ENCODE measurements at places on chromosomes 3 and 15. TPM values are rescaled to one million over a fixed set of nuclear protein-coding genes. Genes with fewer than 3 reads are reported as not detected.
A peak's percentile ranks its signal among the peaks of the same experiment; 100 is the strongest.

DNA sequence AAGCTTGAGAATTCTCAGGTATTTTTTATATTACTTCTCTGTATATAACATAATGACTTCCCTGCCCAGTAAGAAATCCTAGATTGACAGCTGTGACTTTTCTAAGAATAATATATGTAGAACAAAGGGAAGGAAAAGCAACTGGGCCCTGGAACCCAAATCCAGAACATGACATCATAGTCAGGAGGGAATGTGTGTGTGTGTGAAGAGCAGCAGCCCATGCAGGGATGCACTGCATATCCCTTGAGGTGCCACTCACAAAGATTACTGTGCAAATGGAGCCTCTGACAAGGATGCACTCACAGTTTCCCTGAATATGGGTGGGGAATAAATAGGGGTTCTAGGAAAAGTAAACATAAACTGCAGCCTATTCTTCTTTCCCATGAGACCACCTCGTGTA is 279.5 kb downstream of the NEK10 start:
- no peak for DNase-seq

- peak; percentile 27 for DNase-seq
Observed at GRCh38 chr3:114464548-114464947, 170.7 kb downstream of the TIGIT start.

The PARP15 gene
- not detected for total RNA-seq

GRCh38 chr15:85800478-85801123 is 5.9 kb upstream of the KLHL25 start:
- DNase-seq: peak; percentile 80

The MYD88 gene
- 22.7 TPM for total RNA-seq

GRCh38 chr3:115624029-115624741 is 875 bp downstream of the GAP43 start:
- DNase-seq: no peak

DNA sequence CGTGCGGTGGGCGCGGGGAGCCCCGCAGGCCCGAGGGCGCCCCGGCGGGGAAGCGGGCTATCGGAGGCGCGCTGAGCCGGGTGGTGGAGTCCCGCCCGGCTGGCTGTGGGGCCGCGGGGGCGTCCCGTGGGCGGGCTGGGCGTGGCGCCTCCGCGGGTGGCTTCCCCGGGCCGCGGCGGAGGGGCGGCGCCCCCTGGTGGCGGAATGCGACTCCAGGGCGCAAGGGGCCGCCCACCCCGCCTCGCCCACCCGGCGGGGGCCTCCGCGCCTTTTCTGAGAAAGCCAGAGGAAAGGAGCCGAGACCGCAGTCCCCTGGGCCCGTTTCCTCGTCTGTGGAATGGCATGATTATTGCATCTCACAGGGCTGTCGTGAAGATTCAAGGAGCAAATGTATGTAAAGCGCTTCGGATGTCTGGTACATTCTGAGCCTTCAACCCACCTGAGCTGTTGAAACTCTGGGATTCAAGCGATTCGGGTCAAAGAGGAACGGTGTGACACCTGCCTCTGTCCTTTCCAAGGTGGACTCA is 31.9 kb upstream of the RAB6B start:
- DNase-seq: no peak

DNA sequence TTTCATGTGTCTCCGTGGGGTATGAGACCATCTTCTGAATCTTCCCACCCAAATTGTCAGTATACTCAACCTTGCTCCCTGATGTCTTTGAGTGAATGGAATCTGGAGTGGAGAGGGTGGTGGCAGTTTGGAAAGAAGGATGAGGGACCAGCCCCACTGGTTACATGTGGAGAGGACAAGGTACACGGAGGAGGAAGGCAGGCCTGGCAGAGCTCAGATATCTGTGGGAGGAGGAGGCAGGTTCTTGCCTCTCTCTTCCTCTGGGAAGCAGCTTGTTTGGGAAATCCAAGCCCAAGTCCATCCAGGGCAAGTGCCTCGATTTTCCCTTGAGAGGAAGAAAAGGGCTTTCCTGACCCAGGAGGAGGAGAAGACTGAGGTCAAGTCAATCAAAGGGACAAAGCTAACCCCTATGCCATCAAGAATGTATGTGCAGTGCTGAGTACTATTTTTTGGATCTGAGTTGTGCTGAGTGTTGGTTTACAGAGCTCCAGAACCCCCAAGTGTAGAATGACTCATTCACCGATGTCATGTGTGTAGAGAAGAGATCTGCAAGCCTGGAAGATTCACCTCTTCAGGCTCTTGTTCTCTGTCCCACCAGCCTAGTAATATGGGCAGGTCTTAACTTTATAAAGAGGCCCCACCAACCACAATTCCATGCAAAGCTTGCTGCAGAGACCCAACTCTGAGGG is 19.8 kb upstream of the LOXL1 start:
- DNase-seq: no peak

GRCh38 chr3:58630076-58630709 is 36.4 kb downstream of the FAM3D start:
- DNase-seq: peak; percentile 45

The PATL2 gene
- not detected for total RNA-seq

All from renal cortical epithelial cell (primary cell).